Fibroblast of lung (primary cell): ENCODE measurements at places on chromosomes 7 and 10. TPM values are rescaled to one million over a fixed set of nuclear protein-coding genes. Genes with fewer than 3 reads are reported as not detected.

The EIF3B gene
- total RNA-seq, result 133 and 139 TPM in 2 replicates

The SPDYE16 gene
- 0.17 and 0.51 TPM in 2 replicates for total RNA-seq

The LYZL1 gene
- not detected in 2 replicates for total RNA-seq

The WNT8B gene
- not detected in 2 replicates for total RNA-seq

The CALML5 gene
- total RNA-seq, result not detected in 2 replicates

The COX15 gene
- total RNA-seq, result 43.7 and 43.9 TPM in 2 replicates

- no peaks in the 10 kb centered on the region for H3K36me3 ChIP-seq
- H3K27me3 ChIP-seq, result no peaks in the 10 kb centered on the region
- no peak overlapping the region for H3K27ac ChIP-seq
- H3K4me1 ChIP-seq, result no peaks in the 10 kb centered on the region
- peak; percentile 47 for DNase-seq
- H3K4me3 ChIP-seq, result no peak overlapping the region
Measured at GRCh38 chr7:29457565-29458011, 106.0 kb upstream of the PRR15 start.

DNA sequence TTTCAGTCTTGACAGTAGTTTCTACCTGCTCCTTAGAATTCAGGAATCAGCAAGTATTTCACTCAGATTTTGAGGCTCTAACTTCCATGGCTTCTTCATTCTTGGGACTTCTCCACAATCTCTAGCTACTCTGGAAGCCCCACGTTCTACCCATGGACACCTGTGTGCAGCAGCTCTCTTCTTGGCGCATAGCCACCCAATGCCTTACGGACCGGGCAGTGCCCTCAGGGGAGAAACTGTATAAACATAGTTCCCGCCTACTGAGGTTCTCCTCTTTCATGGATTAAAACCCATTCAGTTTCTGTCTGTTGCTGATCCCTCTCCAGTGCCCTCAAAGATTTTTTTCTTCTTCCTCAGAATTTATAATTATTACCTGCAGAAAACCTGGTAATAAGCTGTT, 177.1 kb downstream of the SORCS1 start:
- no peaks in the 10 kb centered on the region for H3K4me1 ChIP-seq
- no peaks in the 10 kb centered on the region for H3K36me3 ChIP-seq
- H3K4me3 ChIP-seq, result no peak overlapping the region

- DNase-seq, result no peak
- H3K27ac ChIP-seq, result no peak overlapping the region
- no peaks in the 10 kb centered on the region for H3K27me3 ChIP-seq
- no peak overlapping the region for H3K4me3 ChIP-seq
- no peaks in the 10 kb centered on the region for H3K4me1 ChIP-seq
Measured at GRCh38 chr7:2045559-2046405, 187.0 kb downstream of the MAD1L1 start.

DNA sequence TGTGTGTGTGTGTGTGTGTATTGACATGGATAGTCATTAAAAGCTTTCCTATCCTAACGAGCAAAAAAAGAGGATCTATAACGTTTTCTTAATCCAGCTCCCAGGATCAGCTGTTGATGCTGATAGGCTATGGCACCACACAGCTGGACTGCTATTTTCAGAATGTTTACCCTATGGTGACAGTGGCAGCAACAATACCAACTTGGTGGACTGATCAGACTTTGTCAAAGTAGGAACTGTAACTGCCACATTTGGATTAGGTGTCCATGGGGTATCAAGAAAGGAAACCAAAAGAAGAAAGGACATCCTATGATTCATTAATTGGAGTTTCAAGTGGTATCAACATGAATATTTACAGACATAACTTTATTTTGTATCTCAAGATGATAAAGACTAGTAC, 2.7 kb upstream of the CLEC5A start:
- no peaks in the 10 kb centered on the region for H3K27me3 ChIP-seq
- H3K4me3 ChIP-seq, result no peak overlapping the region
- H3K36me3 ChIP-seq, result no peaks in the 10 kb centered on the region
- H3K4me1 ChIP-seq, result no peaks in the 10 kb centered on the region
- DNase-seq, result no peak

DNA sequence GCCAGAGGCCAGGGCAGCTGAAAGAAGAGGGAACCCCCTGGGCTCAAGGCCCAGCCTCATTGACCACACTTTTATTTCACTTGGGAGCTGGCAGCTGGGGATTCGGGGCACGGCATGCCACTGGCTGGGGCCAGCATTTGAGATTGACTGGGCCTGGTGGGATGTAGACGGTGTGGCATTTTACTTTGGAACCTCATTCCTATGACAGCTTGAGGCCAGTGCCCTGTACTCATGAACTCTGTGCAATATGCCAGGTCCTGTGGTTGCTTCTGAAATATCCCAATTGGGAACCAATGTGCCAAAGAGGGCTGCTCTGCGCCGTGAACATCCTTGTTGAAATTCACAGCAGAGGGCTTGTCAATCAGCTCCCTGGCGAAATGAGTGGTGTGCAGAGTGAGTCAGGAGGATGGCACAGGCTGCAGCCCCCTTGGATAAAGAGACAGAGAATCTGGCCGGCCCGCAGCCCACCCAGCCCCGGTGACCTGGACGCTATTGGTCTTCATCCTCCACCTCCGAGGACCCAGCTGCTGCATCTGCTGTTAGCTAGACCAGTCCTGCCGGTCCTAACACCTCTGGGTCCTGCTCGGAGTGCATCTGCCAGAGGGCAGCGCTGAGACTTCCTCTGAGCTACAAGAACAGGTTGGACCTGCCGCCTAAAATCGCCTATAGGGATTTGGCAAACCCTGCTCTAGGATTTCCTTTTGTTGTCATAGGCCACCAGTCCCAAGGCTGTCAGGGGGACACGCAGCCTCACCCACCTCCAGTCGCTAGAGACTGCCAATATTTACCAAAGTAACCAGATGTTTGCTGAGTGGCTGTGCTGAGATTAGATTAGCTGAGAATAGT, 58.0 kb downstream of the PRKAG2 start:
- H3K4me3 ChIP-seq, result no peak overlapping the region
- H3K36me3 ChIP-seq, result no peaks in the 10 kb centered on the region
- H3K4me1 ChIP-seq, result no peaks in the 10 kb centered on the region
- DNase-seq, result no peak
- H3K27me3 ChIP-seq, result peaks cover 2% of the 10 kb centered on the region

GRCh38 chr7:43391518-43391917, 191.4 kb upstream of the STK17A start:
- H3K27ac ChIP-seq, result no peak overlapping the region
- no peaks in the 10 kb centered on the region for H3K36me3 ChIP-seq
- H3K27me3 ChIP-seq, result no peaks in the 10 kb centered on the region
- no peak overlapping the region for H3K4me3 ChIP-seq

GRCh38 chr10:68598978-68599770, 39.0 kb downstream of the TET1 start:
- H3K36me3 ChIP-seq, result no peaks in the 10 kb centered on the region
- DNase-seq, result peak; percentile 48
- H3K4me3 ChIP-seq, result peak overlapping the region; percentile 58
- no peaks in the 10 kb centered on the region for H3K27me3 ChIP-seq
- peaks cover 20% of the 10 kb centered on the region for H3K4me1 ChIP-seq
- peak overlapping the region; percentile 54 for H3K27ac ChIP-seq

DNA sequence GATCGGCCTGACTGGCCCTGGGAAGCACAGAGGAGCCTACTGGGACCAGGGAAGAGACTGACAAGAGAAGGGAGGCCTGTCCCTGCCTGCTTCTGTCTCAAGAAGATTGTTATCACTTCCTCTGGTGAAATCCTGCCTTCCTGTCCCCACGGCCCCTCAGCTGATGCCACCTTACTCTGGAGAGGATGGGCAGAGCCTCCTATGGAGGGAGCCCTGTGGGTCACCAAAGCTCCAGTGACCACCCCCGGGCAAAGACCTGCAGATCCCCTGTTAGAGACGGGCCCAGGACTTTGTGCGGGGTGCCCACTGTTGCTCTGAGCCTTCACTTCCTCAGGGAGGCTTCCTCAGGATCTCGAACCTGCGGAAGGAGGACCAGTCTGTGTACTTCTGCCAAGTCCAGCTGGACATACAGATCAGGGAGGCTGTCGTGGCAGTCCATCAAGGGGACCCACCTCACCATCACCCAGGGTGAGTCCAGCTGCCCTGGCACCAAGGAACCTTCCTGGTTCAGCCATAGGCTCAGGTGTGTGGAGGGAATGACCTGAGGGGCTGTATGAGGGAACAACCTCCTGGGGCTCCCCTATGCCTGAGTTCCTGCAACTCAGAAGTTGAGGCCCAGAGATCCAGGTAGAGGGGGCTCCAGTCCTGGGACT, 1.4 kb upstream of the PILRB start:
- no peaks in the 10 kb centered on the region for H3K27me3 ChIP-seq
- H3K4me1 ChIP-seq, result no peaks in the 10 kb centered on the region
- H3K27ac ChIP-seq, result no peak overlapping the region
- peaks cover 27% of the 10 kb centered on the region for H3K36me3 ChIP-seq
- H3K4me3 ChIP-seq, result no peak overlapping the region

- DNase-seq, result peak; percentile 92
- peaks cover 20% of the 10 kb centered on the region for H3K4me1 ChIP-seq
- no peaks in the 10 kb centered on the region for H3K27me3 ChIP-seq
- no peak overlapping the region for H3K27ac ChIP-seq
Measured at GRCh38 chr10:35409094-35409582, 72.8 kb downstream of the CCNY start.

GRCh38 chr7:114574384-114574783, 159.8 kb downstream of the FOXP2 start:
- no peak overlapping the region for H3K27ac ChIP-seq
- H3K4me3 ChIP-seq, result no peak overlapping the region
- H3K27me3 ChIP-seq, result no peaks in the 10 kb centered on the region
